EL (cell line): ENCODE measurements at places on chromosomes 12 and 14.

DNA sequence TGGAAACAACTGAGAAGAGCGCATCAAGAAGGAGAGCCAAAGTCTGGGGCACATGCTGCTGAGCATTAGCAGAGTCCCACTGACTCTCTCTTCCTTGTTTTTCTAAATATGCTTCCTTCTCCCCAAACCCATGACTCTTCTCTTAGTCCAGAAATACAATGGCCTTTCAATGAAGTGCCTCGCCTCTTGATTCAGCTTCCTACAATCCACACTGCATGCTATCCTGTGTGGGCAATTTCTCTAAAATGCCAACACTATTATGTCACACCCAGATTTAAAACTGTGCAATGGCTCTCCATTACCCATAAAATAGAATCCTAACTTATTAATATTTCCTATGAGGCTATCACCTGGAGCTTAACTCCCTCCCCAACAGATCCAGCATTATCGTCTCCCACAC lies 198.6 kb downstream of the RPAP3 start:
- DNase-seq, result peak; percentile 53

GRCh38 chr12:45599196-45599595 lies 130.3 kb upstream of the ARID2 start:
- DNase-seq, result no peak

- no peak for DNase-seq
These were observed 6.7 kb upstream of the HOXC6 start for GRCh38 chr12:54021432-54022013.

DNA sequence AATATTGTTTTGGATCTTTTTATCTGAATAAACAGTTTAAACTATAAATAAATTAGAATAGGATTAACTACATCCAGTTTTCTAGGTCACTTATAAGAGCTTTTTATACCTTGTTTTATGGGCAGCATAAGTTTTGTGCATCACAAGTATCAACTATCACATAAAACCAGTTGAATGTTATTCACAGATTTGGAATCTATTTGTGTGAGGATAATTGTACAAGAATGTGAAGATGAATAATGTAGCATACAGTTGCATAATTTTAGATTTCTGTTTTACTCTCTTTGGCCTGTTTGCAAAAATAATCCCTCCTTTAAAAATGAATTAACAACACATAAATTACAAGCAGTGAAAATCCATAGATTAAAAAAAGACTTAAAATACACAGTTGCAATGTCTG lies 88.8 kb downstream of the SCFD1 start:
- DNase-seq, result peak; percentile 16

DNA sequence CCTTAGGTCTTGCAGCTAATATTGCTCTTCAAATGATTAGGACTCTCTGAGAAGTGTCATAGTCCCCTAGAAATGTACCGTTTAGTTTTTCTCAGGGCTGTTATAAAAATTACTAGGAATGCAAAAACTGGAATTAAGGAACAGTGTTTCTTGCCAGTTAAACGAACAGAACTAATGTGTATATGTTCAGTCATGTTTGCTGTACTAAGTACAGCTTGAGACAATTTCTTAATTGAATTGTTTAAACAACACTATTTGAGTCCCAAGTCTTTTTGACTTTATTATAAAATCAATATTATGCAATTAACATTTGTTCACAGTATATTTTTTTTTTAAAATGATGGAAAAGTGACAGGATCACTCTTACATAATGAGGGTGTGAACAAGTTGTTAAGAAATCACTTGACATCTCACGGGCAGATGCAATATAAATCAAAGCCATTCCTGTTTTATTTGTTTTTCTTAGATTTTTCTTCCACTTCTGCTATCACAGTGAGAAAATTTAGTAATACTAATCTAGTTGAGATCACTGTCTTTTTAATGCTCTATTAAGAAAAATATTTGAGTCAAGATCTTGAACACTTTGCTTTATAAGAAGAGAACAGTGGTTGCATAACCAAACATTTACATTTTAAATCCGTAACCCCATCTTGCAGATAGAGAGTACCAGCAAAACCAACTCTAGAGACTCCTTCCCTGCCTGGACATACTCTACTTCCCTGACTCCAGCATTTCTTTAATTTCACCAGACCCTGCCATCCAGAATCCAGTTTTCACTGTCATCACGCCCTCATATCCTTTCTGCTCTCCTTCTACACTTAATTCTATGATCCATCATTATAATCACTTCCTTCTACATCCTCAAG lies 140.7 kb upstream of the KITLG start:
- no peak for DNase-seq

GRCh38 chr12:69392179-69392928 lies 32.8 kb downstream of the YEATS4 start:
- DNase-seq, result peak; percentile 34

DNA sequence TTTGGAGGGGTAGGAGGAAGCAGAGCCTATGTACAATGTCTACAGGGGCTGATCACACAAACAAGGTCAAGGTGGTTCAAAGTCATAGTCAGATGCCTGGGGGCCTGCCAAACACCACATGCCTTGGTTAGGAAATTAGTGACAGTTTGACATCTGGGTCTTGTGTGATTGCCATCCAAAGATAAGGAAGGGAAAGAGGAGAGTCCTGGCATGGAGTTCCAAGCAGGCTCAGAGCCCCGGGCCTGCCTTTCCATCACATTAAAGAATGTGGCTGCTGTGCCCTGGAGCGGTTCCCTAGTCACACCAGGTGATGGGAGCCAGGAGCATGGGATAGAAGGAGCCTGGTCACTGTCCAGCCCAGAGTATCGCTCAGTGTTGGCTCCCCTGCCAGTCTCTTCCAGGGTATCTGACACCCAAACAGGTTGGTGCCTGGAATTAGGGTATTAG lies 53.6 kb upstream of the BCL2L14 start:
- no peak for DNase-seq

DNA sequence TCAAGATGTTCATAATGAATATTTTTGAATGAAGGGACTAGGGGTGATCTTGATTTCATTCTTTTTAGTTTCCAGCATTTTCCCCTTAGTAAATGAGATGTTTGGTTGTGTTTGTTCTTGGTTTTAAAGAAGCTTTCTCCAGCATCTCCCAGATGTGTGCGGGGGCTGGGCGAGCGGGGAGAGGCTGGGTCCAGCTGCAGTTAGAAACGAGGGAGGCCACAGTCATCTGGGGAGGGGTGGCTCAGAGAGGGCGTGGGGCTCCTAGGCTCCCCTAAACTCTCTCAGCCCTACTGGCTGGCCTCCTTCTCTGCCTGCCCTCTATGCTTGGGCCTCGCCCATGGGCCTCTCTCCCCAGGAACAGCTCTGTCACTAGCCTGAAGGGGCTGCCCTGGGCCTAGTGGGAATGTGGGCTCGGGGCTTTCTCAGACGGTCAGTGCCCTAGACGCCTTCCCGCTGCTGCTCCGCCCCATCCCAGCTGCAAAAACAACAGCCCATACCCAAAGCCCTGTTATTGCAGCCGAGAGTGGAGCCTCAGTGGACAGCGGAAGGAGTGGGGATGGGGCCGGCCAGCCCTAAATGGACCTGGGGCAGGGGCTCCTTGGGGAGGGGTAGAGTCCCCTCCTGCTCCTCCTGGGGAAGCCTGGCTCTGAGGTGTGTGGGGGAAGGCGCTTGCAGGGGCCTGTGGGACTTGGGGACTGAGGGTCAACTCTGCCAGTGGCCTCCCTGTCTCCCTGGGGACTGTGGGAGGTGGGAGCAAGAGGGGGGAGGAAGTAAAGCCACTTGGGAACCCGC lies 18.3 kb upstream of the EIF2B2 start:
- DNase-seq, result no peak

DNA sequence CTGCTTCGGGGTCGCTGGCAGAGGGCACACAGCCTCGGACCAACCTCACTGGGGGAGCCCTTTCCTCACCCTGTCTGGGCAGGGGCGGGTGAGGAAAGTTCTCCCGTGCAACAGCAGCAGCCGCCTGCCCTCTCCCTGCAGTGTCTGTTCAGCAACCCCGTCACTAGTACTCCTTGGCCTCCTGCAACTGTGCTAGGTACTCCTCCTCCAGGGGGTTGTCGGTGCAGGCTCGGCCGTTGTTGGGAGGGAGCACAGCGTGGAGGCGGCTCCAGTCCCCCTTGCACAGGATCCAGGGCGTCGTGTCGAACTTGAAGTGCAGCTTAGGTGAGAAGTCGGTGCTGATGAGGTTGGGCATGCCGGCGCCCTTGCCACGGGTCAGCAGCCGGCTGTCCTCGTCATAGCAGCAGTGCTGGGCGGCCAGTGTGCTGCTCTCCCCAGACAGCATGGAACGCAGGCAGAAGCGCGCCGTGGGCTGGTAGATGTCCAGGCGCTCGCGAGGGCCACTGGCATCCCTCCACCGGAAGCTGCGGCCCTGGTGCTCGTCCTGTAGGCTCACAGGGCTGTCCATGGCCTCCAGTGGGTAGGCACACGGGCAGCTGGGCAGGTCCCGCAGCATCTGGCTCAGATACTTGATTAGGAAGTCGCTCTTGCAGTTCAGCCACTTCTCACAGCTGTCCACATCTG lies 17.7 kb downstream of the AHSA1 start:
- DNase-seq, result no peak

DNA sequence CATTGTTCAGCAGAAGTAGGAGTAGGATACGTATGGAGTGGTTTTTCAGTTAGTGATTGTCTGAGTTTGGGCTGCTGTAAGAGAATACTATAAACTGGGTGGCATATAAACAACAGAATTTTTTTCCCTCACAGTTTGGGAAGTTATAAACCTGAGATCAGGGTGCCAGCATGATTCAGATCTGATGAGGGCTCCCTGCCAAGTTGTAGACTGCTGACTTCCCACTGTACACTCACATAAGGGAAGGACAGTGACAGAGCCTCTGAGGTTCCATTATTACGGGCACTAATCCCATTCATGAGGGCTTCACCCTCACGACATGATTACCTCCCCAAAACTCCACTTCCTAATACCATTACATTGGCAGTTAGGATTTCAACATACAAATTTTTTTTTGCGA lies 50.7 kb downstream of the ACSM4 start:
- peak; percentile 24 for DNase-seq

DNA sequence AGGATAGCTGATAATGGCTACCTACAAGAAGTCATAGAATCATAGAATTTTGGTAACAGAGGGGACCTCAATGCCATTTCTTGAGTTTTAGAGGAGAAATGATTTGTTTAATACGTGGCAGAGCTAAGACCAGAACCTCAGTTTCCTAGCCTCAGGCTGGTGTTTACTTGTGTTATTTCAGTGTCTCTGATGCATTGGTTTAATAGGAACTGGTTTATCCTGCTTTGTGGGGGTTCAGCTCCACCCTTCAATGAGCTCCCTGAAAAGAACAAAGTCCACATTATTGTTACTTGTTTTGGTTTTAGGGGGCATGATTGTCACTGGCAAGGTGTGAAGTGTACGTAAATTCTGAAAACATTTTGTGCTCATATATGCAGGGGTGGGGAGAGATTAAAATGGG lies 55.4 kb downstream of the AKAP6 start:
- DNase-seq, result no peak

DNA sequence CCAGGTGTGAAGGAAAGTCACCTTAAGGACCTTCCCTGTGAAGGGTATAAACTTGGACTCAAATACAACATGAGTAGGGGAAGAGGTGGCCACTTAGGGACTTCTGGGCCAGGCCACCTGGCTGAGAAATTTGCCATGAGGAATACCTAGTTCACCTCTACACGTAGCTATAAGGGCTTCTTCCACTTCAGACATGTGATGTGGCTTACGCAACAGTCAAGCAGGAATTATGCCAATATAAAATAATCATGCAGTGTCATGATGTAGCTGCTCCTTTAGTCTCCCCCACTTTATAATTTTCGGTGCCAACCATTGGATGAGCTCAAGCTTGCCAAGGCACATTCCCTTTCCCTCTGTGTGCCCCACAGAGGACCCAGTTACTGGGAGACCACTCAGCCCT lies 166.6 kb upstream of the BCL2L14 start:
- DNase-seq, result no peak

GRCh38 chr12:1644534-1645438 lies 15.8 kb downstream of the WNT5B start:
- DNase-seq, result no peak

- no peak for DNase-seq
These were observed 42.0 kb downstream of the PPP1R36 start for GRCh38 chr14:64591809-64592208.

- no peak for DNase-seq
These were observed 1302.8 kb upstream of the SEL1L start for GRCh38 chr14:82836256-82836950.

DNA sequence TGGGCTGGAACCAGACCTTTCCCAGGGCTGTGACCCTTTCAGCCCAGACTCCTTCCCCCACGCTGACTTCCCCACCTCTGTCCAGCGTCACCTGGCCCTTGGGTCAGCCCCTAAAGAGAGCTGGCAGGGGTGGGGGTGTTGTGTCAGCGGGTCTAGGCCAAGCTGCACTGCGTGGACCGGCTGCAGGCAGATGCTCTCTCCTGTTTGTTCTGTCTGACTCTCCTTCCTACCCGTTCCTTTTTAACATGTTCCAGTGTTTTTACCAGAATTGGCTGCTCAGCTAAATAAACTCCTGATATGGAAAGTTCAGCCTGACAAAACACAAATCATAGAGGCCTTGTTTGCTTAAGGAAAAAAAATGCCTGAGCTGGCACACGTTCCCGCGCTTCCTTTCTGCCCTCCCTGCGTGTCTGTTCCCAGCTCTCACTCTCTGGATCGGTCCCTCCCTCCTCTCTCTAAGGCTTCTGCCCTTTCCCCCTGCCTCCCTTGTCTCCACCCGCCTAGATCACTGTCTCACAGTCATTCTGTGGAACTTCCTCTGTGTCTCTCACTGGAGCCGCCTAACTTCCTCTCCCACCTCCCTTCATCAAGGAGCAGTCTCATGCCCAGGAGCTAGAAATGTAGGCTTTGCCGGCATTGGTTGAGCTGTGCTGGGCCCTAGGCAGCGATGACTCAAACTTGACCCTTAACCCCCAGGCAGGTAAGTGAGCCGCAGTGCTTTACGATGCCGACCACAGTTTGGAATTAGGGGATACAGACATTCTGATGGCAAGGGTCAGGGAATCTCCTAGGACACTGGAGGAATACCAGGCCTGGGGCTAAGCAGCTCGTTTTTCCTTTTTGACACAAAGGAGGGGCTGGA lies 15.5 kb upstream of the MLXIP start:
- peak; percentile 88 for DNase-seq

DNA sequence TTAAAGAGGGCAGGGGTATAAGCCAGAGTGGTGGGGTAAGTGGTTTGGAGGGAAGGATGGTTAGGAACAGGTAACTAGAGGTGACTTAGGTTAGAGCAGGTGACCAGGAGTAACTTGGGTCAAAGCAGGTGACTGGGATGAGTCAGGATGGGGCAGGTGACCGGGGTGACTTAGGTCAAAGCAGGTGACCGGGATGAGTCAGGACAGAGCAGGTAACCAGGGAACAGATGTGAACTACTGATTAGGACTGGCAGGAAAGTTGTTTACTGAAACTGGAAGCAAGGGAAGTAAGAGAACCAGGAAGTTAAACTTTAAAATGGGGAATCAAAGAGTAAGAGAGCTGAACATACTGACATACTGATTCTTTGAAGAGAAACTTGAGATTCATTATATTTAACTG lies 57.4 kb downstream of the FSCB start:
- DNase-seq, result no peak

- DNase-seq, result no peak
These were observed 677.2 kb downstream of the AACS start for GRCh38 chr12:125742413-125742812.
